T-cell (primary cell): ENCODE measurements at places on chromosomes 1 and 21. TPM values are rescaled to one million over a fixed set of nuclear protein-coding genes. Genes with fewer than 3 reads are reported as not detected.
A peak's percentile ranks its signal among the peaks of the same experiment; 100 is the strongest.

OR2T11 gene
- not detected for total RNA-seq

CRNN gene
- not detected for total RNA-seq

LGR6 gene
- 2.2 TPM for total RNA-seq

CD1C gene
- total RNA-seq: 0.26 TPM

SHISA4 gene
- 0.39 TPM for total RNA-seq

FAM3B gene
- total RNA-seq: not detected

DNA sequence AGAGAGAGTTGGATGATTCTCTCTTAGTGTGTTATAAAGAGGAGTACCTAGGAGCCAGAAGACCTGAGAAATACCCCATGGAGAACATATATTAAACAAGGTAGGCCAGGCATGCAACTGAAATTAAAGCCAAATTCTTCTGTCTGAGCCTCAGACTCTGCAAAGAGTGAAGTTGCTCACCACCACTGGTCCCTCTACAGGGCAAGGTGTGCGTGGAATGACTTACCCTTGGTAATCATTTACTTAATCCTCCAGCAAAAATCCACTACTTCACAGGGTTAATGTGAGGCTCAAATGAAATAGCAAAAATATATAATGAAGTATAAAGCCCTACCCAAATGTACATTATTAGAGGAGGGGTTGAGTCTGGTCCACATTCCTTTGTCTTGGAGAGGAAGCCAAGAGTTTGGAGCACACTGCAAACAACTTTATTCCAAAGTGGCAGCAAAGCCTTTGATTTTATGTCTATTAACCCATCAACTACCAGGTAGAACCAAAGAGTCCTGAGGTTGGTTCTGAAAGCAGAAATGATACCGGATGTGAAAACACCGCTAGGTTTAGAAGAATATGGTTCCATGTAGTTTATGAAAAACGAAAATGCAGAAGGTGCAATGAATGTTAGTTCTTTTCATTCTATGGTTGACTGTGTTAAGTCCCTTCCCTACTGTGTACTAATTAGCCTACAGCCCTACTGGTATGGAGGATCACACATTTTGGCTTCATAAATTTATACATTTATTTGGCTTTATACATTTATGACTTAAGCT, 8.5 kb downstream of the SSR2 start:
- DNase-seq: no peak

GRCh38 chr1:22089134-22089571, 36.6 kb downstream of the CDC42 start:
- no peak for DNase-seq

DNA sequence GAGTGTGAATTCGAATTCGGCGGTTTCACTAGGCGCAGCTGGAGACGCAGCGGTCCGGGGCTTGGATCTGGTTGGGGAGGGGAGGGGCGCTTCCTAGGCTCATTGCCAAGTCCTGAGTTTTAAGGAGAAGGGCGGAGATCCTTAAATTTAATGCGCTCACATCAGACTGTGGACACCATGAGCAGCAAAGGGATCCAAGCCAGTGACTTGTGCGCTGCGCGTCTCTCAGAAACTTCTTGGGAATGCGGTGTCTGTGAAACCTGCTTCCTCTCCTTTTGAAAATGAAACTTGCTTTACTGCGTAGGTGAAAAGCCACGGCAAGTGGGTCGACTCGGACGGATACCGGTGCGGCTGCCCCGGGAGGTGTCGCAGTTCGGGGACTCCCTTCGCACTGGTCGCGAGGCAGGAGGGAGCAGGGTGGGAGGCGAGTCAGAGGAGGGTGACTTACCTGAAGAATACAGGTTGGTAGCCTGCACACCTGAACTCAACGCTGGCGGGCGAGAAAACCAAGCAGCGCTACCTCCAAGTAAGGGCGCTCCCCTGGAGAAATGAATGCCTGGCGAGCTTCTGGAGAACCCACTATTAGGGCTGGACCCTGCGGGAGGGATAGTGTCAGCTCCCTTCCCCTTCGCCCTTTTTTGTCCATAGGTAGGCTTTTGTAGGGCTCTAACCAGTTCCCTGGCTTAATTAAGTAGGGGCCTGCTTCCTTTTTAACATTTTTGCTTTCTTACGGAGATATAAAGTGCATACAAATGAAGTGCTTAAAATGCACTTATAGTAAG, 992 bp downstream of the TENT5C start:
- peak; percentile 60 for DNase-seq

GRCh38 chr1:66852870-66853269, 51.8 kb upstream of the INSL5 start:
- DNase-seq: no peak

DNA sequence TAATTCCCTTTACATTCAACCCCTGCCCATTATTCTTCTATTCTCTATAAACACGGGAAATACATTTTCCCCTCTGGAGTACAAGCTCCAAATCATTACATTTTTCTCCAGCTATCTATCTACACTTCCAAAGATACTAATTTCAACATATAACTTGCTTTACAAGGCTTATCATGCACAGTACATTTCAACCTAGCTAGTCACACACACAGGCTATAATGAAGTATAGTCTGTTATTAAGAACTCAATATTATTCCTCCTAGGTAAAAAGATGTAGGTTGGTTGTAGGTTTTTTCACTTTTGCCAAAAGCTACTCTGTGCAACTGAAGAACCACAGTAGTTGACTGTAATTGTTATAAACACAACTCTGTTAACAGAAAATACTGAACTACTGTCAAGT, 8.1 kb downstream of the ZNF281 start:
- DNase-seq: no peak

- no peak for DNase-seq
Observed at GRCh38 chr1:235910357-235911299, 43.9 kb upstream of the LYST start.

DNA sequence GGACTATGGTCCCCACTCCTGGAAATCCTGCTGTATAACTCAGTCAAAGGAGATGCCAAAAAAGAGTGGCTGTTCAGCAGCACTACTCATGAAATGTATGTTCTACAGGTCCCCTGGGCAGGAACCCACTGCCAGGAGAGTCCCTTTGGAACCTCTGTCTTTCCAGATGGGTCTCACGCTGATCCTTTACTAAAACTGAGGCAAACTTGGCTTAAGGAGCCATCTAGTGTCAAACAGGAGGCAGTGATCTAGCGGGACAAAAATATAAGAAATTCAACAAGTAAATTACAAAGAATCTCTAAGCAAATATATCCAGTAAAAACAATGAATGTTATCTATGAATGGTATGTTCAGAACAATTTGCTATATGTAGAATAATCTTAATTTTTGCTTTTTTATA, 80.5 kb upstream of the PRMT6 start:
- DNase-seq: no peak

GRCh38 chr1:221839782-221840395, 98.0 kb upstream of the DUSP10 start:
- peak; percentile 52 for DNase-seq

- DNase-seq: no peak
Observed at GRCh38 chr1:14610761-14611160, 12.3 kb downstream of the KAZN start.

DNA sequence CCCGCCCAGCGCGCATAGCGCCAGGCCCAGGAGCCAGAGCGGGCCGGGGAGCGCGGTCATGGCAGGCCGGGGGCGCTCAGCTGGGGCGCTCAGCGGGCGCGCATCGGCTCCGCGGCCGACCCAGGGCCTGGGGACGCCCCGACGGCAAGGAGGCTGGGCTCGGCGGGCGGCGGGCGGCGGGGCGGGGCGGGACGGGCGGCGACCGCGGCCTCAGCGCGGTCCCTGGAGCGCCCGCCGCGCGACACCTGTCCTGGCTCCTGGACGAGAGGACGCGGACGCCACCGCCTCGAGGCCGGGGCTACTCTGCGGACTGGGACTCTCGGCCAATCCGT, 273 bp downstream of the BMP8B start:
- no peak for DNase-seq

DNA sequence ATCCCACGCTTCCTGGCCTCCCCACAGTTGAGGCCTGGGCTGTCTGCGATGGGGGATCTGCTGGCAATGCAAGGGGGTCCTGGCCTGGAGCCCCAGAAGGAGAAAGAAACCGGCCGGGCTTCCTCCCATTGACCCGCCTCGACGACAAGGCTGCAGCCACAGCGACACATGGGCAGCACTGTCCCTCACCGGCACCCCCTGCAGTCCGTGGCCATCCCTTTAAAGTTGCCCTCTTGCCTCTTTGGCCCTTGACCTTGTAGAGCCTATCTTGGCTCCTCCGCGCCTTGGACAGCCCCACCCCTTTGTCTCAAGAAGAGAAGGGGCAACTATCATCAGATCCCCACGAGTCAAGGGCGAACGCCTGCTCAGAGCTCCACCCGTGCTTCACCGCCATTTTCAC, 106.0 kb downstream of the CASZ1 start:
- DNase-seq: no peak

DNA sequence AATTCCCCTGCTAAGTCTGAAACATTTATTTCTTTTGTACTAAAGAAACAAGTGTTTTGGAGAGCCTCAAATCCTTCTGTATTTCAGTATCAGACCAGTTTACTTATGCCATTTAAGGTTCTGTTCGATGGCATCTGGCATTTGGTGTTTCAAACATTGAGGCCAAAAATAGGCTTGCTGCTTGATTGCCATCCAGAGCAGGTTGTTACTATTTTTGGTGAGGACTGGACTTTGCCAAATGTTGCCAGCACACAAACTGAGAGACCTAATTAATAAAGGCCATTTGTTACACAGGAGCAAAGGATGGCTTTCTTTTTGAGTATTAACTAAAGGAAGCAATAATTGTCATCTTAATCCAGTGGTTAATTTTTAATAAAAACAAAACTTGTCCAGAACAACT, 26.2 kb downstream of the VPS45 start:
- DNase-seq: no peak
